Naive B cell (primary cell): ENCODE measurements at places on chromosomes 6 and 20. TPM values are rescaled to one million over a fixed set of nuclear protein-coding genes. Genes with fewer than 3 reads are reported as not detected.
A peak's percentile ranks its signal among the peaks of the same experiment; 100 is the strongest.

- DNase-seq: peak; percentile 77
- no peak overlapping the region for H3K27ac ChIP-seq
- peaks cover 7% of the 10 kb centered on the region for H3K4me1 ChIP-seq
- H3K36me3 ChIP-seq: no peaks in the 10 kb centered on the region
- peaks cover 59% of the 10 kb centered on the region for H3K27me3 ChIP-seq
Measured at GRCh38 chr6:31308050-31308844, 36.4 kb upstream of the HLA-C start.

The FILIP1 gene
- polyA plus RNA-seq: not detected

DNA sequence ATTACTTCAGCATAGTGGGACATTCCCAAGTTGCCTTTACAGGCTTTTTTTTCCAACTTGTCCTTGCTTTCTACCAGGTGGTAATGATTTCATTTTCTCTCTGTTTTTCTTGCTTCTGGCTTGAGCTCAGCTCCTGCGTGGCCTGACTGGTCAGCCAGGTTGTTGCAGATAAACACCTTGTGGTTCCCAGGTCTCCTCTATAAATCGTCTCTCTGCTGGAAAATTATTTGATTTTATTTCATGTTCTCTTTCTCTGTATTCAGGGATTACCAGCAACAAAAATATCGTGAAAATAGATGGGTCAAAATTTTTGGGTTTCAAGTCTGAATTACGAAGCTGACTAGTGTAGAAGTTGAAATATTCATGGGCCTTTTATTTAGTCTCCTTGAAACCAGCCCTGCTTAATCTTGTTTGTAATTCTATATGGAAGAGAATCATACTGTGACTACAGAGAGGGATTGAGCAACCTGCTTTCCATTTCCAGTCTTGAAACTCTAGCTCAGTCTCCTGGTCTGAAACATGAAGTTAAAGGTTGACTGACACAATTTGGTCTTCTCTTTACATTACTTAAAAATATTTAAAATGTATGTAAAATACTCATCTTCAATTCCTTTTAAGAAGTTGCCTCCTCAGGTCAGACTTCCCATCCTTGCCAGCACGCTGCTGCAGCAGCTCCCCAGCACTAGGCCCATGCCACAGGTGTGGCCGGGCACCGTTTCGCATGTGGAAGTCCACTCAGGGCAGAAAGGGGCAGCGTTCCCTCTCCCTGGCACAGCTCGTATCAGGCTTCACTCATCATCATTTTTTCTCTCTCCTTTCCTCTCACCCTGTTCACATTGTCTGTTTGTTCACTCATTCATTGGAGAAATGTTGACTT, 7.1 kb downstream of the DUSP22 start:
- no peak overlapping the region for H3K4me3 ChIP-seq
- H3K27me3 ChIP-seq: no peaks in the 10 kb centered on the region
- no peaks in the 10 kb centered on the region for H3K4me1 ChIP-seq

DNA sequence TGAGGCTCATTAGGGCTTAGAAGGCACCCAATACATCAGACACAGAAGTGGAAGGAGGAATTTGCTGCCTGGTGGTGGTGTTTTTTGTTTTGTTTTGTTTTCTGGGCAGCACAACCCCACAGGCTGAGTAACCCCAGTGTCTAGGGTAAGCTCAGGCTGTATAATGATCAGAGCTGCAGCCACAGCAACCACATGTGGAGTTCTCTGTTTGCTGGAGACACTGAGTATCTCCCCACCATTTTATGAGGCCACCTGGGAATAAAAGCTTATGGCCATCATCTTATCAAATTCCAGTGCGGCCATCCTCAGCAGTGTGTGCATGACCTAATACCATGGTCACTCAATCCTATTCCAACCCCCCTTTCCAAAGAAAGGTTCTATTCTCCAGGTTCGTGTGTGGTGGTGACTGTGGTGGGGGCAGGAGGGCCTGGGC, 3.4 kb upstream of the DLL1 start:
- DNase-seq: no peak
- H3K36me3 ChIP-seq: no peaks in the 10 kb centered on the region
- H3K27me3 ChIP-seq: peaks cover 40% of the 10 kb centered on the region
- peak overlapping the region; percentile 83 for H3K4me3 ChIP-seq
- H3K4me1 ChIP-seq: peaks cover 34% of the 10 kb centered on the region

- H3K36me3 ChIP-seq: no peaks in the 10 kb centered on the region
- no peak for DNase-seq
- H3K4me1 ChIP-seq: peaks cover 23% of the 10 kb centered on the region
- no peak overlapping the region for H3K4me3 ChIP-seq
Measured at GRCh38 chr6:159086033-159086618, 41.3 kb upstream of the TAGAP start.

GRCh38 chr20:14922503-14923267, 585.3 kb upstream of the FLRT3 start:
- H3K4me1 ChIP-seq: peaks cover 3% of the 10 kb centered on the region
- no peak overlapping the region for H3K4me3 ChIP-seq
- no peaks in the 10 kb centered on the region for H3K36me3 ChIP-seq
- H3K27ac ChIP-seq: no peak overlapping the region
- DNase-seq: no peak

- DNase-seq: no peak
- H3K4me1 ChIP-seq: no peaks in the 10 kb centered on the region
- H3K36me3 ChIP-seq: no peaks in the 10 kb centered on the region
Measured at GRCh38 chr6:136149311-136149710, 100.8 kb downstream of the MTFR2 start.

GRCh38 chr20:47181056-47181862, 175.2 kb downstream of the ZMYND8 start:
- no peak overlapping the region for H3K27ac ChIP-seq
- H3K27me3 ChIP-seq: peaks cover 12% of the 10 kb centered on the region
- DNase-seq: no peak
- H3K36me3 ChIP-seq: peaks cover 5% of the 10 kb centered on the region

GRCh38 chr6:160662842-160663241, 1.2 kb downstream of the LPA start:
- H3K27ac ChIP-seq: no peak overlapping the region
- no peaks in the 10 kb centered on the region for H3K4me1 ChIP-seq
- no peak overlapping the region for H3K4me3 ChIP-seq
- H3K27me3 ChIP-seq: no peaks in the 10 kb centered on the region
- no peak for DNase-seq
- no peaks in the 10 kb centered on the region for H3K36me3 ChIP-seq

The POU3F2 gene
- polyA plus RNA-seq: not detected

GRCh38 chr20:61908057-61909026, 157.3 kb downstream of the TAF4 start:
- H3K36me3 ChIP-seq: no peaks in the 10 kb centered on the region
- DNase-seq: no peak
- no peaks in the 10 kb centered on the region for H3K27me3 ChIP-seq
- H3K27ac ChIP-seq: no peak overlapping the region
- H3K4me3 ChIP-seq: no peak overlapping the region
- no peaks in the 10 kb centered on the region for H3K4me1 ChIP-seq

GRCh38 chr20:47710665-47711045, 74.6 kb downstream of the SULF2 start:
- H3K36me3 ChIP-seq: no peaks in the 10 kb centered on the region
- no peak overlapping the region for H3K4me3 ChIP-seq
- peaks cover 24% of the 10 kb centered on the region for H3K27me3 ChIP-seq
- H3K27ac ChIP-seq: no peak overlapping the region
- no peak for DNase-seq

GRCh38 chr6:25295651-25296050, 16.5 kb downstream of the CARMIL1 start:
- DNase-seq: no peak
- H3K4me3 ChIP-seq: no peak overlapping the region
- H3K4me1 ChIP-seq: peaks cover 38% of the 10 kb centered on the region
- peaks cover 26% of the 10 kb centered on the region for H3K27me3 ChIP-seq

GRCh38 chr6:17267566-17267965, 13.6 kb upstream of the RBM24 start:
- H3K4me1 ChIP-seq: no peaks in the 10 kb centered on the region
- no peak overlapping the region for H3K4me3 ChIP-seq
- H3K27ac ChIP-seq: no peak overlapping the region

DNA sequence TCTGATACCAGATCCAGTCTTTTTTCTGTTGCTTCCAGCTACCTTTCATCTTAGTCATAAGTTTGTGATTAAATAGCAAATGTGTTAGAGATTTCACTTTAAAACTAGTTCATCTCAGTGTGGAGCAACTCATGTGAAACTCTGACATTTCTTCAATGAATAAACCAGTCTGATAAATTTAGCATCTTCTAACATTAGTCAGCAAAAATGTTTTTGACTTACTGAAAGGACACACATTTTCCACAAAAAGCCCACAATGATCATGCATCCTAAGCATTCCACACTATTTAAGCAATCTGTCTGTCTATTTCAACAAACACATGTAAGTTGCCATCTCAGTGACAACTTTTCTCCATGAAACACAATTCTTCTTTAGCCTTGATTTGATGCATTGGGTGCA, 222.2 kb upstream of the SLC35B3 start:
- no peaks in the 10 kb centered on the region for H3K4me1 ChIP-seq
- no peak for DNase-seq
- no peak overlapping the region for H3K4me3 ChIP-seq
- no peak overlapping the region for H3K27ac ChIP-seq

DNA sequence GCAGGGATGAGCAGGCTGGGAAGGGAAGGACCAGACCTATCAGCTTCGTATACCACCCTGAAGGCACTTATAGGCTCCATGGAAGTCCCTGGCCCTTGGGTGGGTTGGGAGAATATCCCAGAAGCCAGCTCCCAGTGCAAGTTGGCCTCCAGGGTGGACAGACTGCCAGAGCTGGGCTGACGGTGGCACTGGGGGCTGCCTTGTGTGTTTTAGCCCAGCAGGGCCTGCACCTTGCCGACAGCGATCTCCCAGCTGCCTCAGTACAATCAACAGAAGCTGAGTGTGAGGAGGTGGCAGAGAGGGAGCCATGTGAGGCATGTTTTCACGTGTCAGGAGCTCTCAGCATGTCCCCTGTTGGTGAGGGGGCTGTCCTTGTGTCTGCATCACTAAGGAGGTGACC, 159.5 kb downstream of the VEGFA start:
- H3K27me3 ChIP-seq: no peaks in the 10 kb centered on the region
- H3K36me3 ChIP-seq: no peaks in the 10 kb centered on the region
- H3K27ac ChIP-seq: no peak overlapping the region
- DNase-seq: no peak

- H3K4me3 ChIP-seq: no peak overlapping the region
- no peaks in the 10 kb centered on the region for H3K36me3 ChIP-seq
- H3K27me3 ChIP-seq: peaks cover 19% of the 10 kb centered on the region
- no peaks in the 10 kb centered on the region for H3K4me1 ChIP-seq
- H3K27ac ChIP-seq: no peak overlapping the region
Measured at GRCh38 chr20:48298851-48299484, 513.7 kb upstream of the SULF2 start.

GRCh38 chr6:24484657-24485323, 4.6 kb downstream of the GPLD1 start:
- DNase-seq: no peak
- no peaks in the 10 kb centered on the region for H3K27me3 ChIP-seq
- no peak overlapping the region for H3K27ac ChIP-seq

- no peak for DNase-seq
- no peaks in the 10 kb centered on the region for H3K27me3 ChIP-seq
- H3K4me3 ChIP-seq: no peak overlapping the region
Measured at GRCh38 chr20:9053108-9053507, 15.8 kb upstream of the PLCB4 start.

GRCh38 chr20:21511850-21512633, 1.8 kb downstream of the NKX2-2 start:
- H3K27me3 ChIP-seq: peaks cover 71% of the 10 kb centered on the region
- peaks cover 41% of the 10 kb centered on the region for H3K4me1 ChIP-seq
- peak overlapping the region; percentile 67 for H3K4me3 ChIP-seq
- H3K27ac ChIP-seq: no peak overlapping the region

DNA sequence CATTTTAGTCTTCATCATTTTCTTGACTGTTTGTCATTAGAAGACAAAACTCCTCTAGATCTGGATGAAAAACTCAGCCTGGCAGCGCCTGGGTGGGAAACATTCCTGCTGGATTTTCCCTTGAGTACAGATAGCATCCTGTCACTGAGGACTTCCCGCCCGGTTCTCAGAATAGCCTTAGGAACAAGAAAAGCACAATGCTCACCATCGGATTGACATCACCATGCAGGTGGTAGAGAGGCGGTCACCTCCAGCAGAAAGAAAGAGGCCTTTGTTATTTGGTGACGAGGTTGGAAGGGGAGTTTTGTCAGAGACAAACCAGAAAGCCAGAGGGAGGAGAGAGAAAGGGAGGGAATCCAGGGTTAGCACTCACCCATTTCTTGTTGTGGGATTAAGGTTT, 39.8 kb downstream of the KIF25 start:
- peaks cover 15% of the 10 kb centered on the region for H3K27me3 ChIP-seq
- H3K4me1 ChIP-seq: peaks cover 4% of the 10 kb centered on the region
- H3K4me3 ChIP-seq: no peak overlapping the region
- peaks cover 13% of the 10 kb centered on the region for H3K36me3 ChIP-seq

The SLPI gene
- polyA plus RNA-seq: not detected

DNA sequence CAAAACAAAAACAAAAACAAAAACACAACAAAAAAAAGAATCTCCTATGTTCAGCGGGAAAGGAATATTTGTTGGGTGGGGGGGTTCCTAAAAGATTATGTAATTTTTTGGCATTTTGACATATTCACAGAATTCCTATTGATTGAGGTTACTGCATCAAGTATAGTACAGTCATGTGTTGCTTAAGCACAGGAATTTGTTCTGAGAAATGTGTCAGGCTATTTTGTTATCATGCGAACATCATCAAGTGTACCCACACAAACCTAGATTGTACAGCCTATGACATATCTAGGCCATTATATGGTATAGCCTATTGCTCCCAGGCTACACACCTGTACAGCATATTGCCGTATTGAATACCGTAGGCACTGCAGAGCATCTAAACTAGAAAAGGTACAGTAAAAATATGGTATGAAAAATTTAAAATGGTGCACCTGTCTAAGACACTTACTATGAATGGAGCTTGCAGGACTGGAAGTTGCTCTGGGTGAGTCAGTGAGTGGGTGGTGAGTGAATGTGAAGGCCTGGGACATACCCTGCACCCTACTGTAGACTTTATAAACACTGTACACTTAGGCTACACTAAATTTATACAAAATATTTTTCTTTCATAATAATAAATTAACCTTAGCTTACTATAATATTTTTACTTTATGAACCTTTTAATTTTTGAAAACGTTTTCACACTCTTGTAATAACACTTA, 110.6 kb downstream of the CDKAL1 start:
- no peak overlapping the region for H3K4me3 ChIP-seq
- H3K36me3 ChIP-seq: peaks cover 21% of the 10 kb centered on the region
- H3K27me3 ChIP-seq: no peaks in the 10 kb centered on the region
- DNase-seq: no peak
- H3K27ac ChIP-seq: no peak overlapping the region

The HLA-DOB gene
- 901 TPM for polyA plus RNA-seq

The TMEM217 gene
- not detected for polyA plus RNA-seq

DNA sequence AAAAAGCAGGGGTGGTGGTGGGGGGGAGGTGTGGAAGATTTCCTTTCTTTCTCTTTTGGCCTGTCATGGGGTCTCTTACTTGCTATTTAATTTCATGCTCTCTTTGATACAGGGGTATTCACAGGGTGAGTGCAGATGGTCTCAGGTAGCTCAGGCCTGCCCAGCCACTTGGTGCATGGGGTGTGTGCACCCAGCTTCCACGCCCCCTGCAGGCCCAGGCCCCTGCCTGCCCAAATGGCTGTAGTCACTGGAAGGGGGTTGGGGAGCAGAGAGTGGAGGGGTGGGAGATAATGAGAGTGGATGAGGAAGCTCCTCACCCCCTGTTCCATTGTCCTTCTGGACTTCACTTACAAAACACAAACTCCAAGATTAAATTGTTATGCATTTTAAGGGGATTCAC, 133.6 kb upstream of the SGK1 start:
- H3K27ac ChIP-seq: no peak overlapping the region
- peaks cover 14% of the 10 kb centered on the region for H3K4me1 ChIP-seq
- DNase-seq: no peak

The MOCS3 gene
- polyA plus RNA-seq: 5.0 TPM
